ENCODE measurements at places on chromosomes 7 and 10.

- no peak for DNase-seq
These were observed 21.8 kb upstream of the LRRC4 start for GRCh38 chr7:128053023-128053422.

DNA sequence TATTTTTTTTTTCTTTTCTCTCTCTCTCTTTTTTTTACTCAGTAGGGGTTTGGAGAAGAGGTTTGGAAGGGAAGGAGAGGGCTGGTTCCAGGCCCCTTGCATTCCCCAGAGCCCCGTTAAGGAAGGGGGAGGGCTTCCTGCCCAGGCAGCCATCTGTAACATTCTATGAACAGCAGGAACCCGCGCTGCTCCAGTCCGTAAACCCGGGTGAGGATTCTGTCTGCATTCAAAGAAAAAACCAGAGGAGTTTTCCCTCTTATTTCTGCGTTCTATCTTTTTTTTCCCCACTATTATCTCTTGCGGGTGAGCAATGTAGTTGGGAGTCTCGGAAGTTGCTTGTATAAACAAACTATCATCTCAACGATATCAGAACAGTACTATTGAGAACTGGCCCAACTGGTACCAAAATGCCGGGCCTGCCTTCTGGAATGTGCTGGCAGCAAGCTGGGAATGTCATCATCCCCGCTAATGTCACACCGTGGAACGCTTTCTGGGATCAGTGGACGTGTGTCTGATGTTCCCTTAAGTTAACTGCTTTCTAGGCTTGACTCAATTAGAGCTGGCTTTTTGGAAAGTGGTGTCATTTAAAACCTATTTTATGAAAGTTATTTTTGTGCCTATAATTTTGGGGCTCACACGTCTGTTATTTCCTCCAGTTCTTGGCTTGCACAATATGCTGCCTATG lies 153.1 kb upstream of the MEOX2 start:
- no peak for DNase-seq

DNA sequence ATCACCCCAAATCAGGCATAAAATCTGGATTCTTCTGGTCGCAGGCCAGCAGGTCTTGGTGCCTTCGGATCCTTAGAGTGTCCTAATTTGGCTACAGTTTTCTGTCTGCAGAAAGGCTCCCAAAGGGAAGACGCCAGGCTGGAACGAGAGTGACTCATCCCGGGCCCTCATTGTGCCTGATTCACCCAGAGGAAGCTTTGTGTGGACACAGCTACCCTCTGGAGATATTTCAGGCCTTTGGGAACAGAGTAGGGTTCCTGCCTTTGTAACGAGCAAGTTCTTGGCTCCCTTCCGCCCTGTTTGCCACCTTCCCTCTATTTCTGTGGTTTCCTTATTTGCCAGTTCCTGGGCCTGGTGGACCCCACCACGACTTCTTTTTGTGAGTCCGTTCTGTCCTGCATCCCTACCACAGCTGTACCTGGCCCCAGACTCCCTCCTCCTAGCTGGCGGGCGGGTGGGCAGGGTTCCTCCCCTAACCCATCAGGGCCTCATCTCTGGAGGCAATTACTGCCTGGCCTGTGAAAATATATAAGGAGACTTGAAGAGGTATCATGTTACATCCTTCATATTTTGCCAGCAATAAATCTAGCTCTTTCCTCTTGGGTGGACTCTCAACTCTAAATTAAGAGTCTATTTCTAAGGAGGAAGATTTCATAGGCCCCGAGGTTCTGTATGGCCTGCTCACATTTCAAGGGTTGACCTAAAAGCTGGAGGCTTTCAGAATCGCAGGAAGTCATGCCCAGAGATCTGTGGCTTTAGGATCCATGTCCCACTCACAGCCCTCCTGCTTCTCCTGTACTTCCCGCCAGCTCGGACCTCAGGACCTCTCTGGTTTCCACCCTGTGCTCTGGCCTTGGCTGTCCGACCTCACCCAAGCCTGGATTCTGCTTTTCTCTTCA lies 219.2 kb upstream of the ZNF32 start:
- no peak for DNase-seq

DNA sequence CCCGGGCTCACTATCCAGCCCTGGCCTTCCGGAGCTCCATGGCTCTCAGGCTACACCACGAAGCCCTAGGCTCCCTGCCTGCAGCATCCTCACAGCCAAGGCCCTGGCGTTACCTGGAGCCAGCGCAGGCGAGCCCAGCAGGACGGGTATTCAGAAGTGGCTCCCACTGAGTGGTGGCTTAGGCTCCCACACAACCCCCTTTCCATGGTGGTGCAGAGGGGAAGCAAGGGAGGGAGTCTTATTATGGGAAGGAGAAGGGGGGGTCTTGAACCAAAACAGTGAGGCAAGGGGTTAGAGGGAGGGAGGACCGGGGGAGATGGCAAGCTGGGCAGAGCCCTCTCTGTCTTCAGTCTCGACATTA lies 29.6 kb upstream of the NDST2 start:
- no peak for DNase-seq

- no peak for DNase-seq
These were observed 403.7 kb upstream of the ZMIZ1 start for GRCh38 chr10:78664929-78665553.

- no peak for DNase-seq
These were observed 341.6 kb downstream of the ABCA13 start for GRCh38 chr7:48512892-48513291.

- DNase-seq: no peak
These were observed 3.5 kb downstream of the TMEM273 start for GRCh38 chr10:49184642-49185111.

GRCh38 chr10:77410523-77410922 lies 227.1 kb downstream of the KCNMA1 start:
- DNase-seq: no peak

DNA sequence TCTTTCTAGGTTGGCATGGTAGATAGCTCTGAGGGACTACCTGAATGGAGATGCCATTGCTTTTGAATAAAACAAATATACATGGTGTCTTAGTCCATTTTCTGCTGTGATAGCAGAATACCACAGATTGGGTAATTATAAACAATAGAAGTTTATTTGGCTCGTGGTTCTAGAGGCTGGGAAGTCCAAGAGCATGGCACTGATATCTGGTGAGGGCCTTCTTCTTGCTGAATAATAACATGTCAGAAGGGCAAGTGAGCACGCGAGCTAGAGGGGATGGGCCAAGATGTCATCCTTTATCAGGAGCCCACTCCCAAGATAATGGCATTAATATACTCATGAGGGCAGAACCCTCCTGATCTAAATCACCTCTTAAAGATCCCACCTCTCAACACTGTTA lies 21.9 kb downstream of the SGPL1 start:
- no peak for DNase-seq

DNA sequence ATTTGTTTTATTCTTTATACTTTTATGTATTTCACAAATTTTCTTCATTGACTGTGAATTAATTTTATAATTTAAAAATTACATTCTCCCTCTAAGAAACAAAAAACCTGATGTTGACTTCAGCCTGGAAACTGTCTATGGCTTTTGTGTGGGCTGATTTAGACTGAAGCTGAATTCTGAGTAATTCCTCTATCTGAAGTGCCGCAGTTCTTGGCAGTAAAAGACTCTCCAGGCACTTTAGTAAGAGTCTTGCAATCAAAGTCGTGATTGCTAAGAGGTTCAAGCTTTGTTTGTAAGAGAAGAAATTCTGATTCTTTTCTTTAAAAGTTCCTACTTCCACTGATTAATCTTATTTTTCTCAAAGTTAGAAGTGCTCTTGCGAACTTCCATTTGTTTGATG lies 3.4 kb upstream of the CEP41 start:
- DNase-seq: no peak

GRCh38 chr10:5573319-5573950 lies 48.7 kb downstream of the CALML3 start:
- no peak for DNase-seq

DNA sequence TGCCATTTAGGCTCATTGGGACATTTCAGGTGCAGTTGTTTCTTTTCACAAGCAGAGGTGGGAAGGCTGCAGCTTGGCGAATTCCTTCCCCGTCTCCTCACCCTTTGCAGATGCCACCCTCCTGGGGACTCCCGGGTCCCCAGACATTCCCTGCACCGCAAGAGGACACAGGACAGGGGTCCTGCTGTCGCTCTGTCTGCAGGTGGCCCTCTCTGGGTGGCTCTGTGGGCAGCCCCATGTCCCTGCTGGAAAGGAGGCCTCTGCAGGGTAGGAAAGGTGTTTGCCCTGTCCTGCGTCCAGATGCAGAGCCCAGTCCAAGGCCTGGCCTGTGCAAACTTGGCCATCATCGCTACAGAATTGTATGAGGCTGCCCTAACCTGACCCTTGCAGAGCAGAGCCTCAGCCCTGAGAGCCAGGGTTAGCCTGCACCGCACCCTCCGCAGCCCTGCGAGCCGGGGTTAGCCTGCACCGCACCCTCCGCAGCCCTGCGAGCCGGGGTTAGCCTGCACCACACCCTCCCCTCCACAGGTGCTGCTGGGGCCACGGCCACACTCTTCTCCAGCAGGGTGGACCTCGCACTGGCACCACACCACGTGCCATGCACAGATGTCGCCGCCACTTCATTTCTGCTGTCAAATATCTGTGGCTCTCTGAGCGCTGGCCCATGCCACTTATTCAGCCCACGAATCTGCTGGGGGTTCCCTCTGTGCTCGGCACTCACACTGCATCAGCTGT lies 61.0 kb downstream of the CFAP46 start:
- DNase-seq: no peak

DNA sequence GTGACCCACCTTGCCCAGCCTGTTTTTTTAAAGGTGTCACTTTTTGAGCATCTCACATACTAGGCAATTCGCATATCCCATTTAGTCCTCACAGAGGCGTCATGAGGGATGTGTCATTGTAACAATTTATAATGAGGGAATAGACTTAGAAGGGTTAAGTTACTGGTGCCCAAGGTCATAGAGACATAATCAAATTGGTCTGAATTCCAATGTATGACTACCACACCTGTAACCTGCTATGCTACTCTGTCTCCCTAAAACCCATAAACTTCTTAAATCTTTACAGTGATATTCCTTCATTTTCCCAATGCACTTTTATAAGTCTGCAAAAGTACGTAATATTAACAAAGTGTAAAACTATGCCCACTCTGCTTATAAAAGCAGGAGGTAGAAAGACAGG lies 7.1 kb downstream of the ZMYND11 start:
- no peak for DNase-seq

GRCh38 chr10:71779641-71780040 lies 6.3 kb upstream of the VSIR start:
- DNase-seq: no peak

GRCh38 chr7:81209059-81209458 lies 290.2 kb upstream of the SEMA3C start:
- DNase-seq: no peak

- DNase-seq: no peak
These were observed 46.1 kb downstream of the PAX2 start for GRCh38 chr10:100791369-100792058.

- no peak for DNase-seq
These were observed 784.4 kb upstream of the CELF2 start for GRCh38 chr10:10233229-10233628.

DNA sequence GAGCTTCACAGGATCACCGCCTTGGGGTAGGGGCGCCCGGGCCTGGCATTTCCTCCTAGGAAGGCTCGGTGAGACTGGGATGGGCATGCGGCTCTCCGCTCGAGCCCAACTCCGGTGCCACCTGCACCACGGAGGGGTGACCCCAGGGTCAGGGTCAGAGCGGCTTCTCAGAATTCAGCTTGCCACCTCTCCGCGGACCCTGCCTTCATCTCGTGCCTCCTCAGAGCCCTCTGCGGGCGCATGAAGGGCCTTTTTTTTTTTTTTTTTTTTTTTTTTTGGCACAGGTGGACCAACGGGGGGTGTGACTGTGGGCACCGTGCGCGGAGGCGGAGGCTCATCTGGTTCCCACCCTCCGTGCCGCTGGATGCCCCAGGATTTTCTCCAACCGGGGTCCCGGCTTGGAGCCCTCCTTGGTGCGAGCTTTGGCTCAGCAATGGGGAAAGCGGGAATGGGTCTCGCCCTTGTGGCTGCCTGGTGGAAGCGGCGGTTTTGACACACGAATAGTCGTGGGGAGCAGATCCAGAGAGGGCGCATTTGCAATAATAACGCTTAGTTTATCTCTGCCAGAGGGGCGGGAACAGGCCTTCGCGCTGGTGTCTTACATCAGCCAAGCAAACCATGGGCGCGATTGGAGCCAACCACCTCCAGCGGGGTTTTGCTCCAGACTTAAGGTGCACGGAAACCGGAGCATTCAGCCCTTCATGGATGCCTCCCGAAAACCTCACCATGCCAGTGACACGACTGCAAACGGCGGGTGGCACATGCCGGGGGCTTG lies 5.0 kb upstream of the TNRC18 start:
- no peak for DNase-seq

DNA sequence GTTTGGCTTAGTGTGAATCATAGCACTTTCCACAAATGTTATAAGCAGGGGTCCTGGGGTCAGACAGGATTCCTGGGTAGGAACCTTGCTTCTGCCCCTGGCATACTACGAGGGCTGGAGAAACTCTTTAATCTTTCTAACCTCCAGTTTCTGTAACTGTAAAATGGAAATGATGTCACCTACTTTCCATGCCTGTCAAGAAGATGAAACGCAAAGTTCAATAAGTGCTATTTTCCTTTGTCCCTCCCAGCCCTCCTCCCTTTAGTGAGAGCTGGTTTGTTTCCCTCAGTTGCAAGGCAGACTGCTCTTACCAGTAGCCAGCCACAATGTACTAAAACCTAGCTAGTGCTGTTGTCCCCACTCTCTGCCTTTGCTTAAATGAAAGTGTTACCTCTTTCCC lies 117.1 kb upstream of the HPS1 start:
- DNase-seq: no peak

DNA sequence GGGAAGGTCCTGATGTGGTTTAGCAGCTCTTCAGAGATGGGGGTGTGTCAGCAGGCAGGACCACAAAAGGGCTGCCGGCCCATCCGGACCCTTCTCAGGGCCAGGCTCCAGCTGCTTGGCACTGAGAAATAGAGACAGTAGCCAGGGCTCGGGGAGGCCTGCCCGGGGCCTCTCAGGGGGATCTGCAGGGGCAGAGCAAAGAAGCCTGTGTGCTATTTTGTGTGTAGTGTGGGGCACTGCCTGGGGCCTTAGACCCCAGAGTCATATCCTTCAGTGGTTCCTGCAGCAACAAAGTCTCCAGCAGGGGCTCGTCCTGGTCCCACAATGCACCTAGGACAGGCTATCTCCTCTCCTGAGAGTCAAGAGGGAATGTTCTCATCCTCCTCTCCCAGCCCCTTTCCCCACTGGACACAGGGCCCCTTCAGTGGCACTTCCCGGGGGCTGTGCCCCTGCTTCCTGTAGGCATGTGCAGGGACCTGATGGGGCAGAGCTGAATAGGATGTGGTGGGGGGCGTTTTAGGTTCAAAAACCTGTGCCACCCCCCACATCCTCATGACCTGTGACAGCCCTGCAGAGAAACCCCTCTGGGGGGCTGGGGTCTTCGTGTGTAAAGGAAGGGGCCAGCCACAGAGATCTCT lies 159.5 kb upstream of the RHEB start:
- no peak for DNase-seq

- DNase-seq: no peak
These were observed 258.6 kb downstream of the PAXIP1 start for GRCh38 chr7:154744256-154744860.

DNA sequence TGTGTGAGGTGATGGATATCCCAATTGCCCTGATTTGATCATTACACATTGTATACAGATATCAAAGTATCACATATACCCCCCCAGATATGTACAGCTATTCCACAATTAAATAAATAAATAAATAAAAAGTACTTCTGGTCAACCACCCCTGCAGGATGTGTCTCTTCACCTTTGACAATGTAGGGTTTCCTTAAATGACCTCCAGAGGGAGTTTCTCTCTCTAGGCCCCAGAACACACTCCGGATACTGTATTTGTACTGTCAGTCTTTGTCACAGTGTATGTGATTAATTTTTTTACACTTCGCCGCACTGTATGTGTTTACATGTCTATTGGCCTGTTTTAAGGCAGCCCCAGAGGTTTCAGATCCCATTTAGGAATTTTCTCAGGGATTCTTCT lies 123.6 kb downstream of the ADCYAP1R1 start:
- DNase-seq: no peak

All from cortex of kidney (tissue), 1 donor.